Activated naive CD8-positive, alpha-beta T cell treated with anti-CD3 and anti-CD28 coated beads, Interleukin-2, amount 50 U/mL, for 24 hours (primary cell): ENCODE measurements at places on chromosomes 4 and X.

- no peak for DNase-seq
These were observed 58.1 kb downstream of the CASP3 start for GRCh38 chr4:184591070-184591677.

DNA sequence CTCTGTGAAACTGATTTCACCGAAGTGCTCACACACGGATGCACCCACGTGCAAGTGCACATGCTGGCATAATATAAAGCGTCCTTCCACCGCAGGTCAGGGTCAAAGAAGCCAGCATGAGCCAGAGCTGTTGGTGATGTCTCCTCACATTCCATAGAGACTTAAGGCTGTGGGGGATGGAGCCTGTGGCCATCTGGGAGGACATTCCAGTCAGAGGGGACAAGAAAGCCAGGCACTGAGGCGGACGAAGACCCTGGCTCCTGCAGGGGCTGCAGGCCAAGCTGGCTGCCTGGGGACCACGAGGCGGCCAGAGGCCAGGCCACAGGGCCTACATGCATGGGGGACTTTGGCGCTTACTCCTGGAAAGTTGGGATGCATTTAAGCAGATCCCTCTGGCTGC, 7.7 kb downstream of the RNF212 start:
- no peak for DNase-seq

- no peak for DNase-seq
These were observed 21.9 kb upstream of the GABRE start for GRCh38 chrX:151996347-151996746.

DNA sequence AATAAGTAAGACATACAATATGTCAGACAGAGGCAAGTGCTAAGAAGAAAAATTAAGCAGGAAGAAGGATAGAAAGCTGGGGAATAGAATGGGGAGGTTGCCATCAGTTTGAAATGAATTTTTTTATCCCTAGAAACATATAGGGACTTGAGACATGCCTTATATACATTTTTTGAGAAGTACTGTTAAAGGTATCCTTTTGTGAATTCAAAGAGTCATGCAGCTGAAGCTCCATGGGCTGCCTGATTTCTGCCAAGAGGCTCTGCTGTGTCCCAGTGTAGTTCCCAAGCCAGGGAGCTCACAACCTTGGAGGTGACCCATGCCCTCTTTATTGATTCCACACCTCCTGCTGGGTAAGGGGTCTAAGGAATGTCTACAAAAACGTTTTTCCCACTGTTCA, 564.6 kb upstream of the DIPK2B start:
- no peak for DNase-seq

DNA sequence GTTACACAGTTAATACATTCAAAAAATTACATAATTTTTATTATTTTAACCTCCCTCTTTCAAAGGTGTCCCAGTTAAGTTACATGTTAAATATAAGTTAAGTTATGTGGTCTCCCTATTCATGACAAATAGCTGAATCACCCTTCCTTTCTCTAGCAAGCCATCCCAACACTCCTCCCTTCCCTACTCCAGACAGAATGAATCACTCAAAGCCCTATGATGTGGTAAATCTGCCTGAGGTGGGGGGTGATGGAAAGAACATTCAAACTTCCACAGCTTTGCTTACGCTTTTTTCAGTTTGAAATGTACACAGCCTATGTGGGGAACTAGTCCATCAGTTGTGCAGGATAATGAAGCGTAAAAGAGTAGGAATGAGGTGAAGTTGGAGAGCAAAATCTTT, 90.2 kb downstream of the CXCL13 start:
- no peak for DNase-seq
